ENCODE measurements at places on chromosomes 16 and 17. TPM values are rescaled to one million over a fixed set of nuclear protein-coding genes. Genes with fewer than 3 reads are reported as not detected.

The XYLT2 gene
- polyA plus RNA-seq, result 28.4 TPM

The HASPIN gene
- polyA plus RNA-seq, result 1.4 TPM

The KLHL11 gene
- polyA plus RNA-seq, result 3.0 TPM

GRCh38 chr17:51029142-51029541 is 91.5 kb downstream of the SPAG9 start:
- DNase-seq, result no peak

DNA sequence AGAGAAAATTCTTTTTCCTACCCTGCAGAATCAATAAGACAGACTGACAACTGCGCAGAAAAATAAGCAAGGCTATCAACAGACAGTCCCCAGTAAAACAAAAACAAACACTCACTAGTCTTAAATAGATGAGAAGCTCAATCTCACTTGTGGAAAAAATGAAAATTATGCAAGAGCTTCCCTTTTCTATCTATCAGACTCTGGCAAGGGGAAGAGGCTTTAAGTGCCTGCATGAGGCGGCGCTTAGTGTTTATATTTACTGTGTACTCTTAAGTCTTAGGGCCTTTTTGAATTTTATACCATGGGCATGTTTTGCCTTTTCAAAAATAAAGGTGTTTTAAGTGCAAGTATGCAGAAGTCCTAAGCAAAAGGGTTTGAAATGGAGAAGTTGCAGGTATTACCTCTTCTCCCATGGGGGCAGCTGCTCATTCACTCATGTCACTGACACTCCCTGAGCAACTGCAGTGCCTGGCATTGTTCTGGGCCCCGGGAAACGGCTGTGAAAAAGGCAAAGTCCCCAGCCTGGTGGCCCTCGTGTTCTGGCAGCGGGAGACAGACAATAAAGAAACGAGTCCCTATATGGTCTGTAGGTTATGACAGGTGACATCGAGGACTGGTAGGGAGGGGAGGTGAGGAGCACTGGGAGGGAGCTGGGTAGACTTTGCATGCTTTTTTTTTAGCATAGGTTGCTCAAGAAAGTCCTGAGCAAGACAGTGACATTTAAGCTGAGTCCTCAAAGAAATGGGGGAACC is 35.2 kb downstream of the HSBP1 start:
- DNase-seq, result no peak

DNA sequence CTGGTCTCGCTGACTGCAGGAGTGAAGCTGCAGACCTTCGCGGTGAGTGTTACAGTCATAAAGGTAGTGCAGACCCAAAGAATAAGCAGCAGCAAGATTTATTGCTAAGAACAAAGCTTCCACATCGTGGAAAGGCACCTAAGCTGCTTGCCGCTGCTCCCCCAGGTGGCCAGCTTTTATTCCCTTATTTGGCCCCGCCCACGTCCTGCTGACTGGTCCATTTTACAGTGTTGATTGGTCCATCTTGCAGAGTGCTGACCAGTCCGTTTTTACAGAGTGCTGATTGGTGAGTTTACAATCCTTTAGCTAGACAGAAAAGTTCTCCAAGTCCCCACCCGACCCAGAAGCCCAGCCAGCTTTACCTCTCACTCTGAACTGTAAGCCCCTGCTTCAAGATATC is 227.8 kb downstream of the ABCC12 start:
- DNase-seq, result no peak

- peak; percentile 78 for DNase-seq
Observed at GRCh38 chr17:5249615-5250014, 15.0 kb upstream of the SCIMP start.

DNA sequence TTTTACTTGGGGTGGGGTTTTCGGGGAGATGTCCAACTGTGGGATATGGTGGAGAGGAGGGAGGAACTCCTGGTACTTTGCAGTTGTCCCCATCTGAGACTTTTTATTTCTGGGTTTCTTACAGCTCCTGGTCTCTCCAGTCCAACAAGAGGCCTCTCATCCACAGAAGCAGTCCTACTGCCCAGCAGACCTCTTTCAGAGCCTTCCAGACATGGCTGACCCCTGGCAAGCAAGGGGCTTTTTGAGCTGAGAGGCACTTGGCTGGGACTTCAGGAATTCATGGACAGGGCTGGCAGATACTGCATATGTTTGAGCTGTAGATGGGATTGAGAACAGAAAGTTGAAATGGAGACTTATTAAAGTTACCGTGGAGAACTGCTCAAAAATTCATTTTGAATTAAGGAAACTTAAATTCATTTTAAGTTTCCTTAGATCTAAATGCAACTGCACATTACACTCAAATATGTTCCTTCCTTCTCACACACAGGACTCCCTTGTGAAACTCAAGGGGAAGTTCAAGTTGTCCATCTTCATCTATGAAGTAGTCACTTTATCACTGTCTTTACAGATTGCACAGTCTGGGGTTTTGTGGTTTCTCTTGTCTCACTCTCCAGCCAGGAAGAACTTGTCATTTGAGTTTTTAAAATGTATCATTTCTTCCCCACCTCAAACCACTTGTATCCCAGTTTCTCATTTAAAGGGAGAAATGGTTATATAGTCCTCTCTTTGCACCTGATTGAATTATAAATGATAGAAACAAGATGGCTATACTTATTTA is 1.1 kb downstream of the LASP1NB start:
- DNase-seq, result no peak
